Activated naive CD4-positive, alpha-beta T cell treated with anti-CD3 and anti-CD28 coated beads, Interleukin-2, amount 50 U/mL, for 72 hours (primary cell): ENCODE measurements at places on chromosomes 11 and 22. TPM values are rescaled to one million over a fixed set of nuclear protein-coding genes. Genes with fewer than 3 reads are reported as not detected.

JAM3 gene
- 0.98 TPM for total RNA-seq

SYT12 gene
- 0.05 TPM for total RNA-seq

ADSL gene
- 97.4 TPM for total RNA-seq

GRM5 gene
- total RNA-seq = not detected

FADS3 gene
- 8.8 TPM for total RNA-seq

VPREB1 gene
- total RNA-seq = not detected

TSPAN18 gene
- total RNA-seq = 2.3 TPM

SLN gene
- not detected for total RNA-seq

FZD4 gene
- 0.05 TPM for total RNA-seq

SMTNL1 gene
- total RNA-seq = not detected

OR51E2 gene
- not detected for total RNA-seq

PTGDR2 gene
- total RNA-seq = not detected

ADORA2A gene
- 33.8 TPM for total RNA-seq

BIK gene
- 1.4 TPM for total RNA-seq

NXPE2 gene
- not detected for total RNA-seq
